ENCODE measurements at places on chromosomes 7 and 10. TPM values are rescaled to one million over a fixed set of nuclear protein-coding genes. Genes with fewer than 3 reads are reported as not detected.
A peak's percentile ranks its signal among the peaks of the same experiment; 100 is the strongest.

DNA sequence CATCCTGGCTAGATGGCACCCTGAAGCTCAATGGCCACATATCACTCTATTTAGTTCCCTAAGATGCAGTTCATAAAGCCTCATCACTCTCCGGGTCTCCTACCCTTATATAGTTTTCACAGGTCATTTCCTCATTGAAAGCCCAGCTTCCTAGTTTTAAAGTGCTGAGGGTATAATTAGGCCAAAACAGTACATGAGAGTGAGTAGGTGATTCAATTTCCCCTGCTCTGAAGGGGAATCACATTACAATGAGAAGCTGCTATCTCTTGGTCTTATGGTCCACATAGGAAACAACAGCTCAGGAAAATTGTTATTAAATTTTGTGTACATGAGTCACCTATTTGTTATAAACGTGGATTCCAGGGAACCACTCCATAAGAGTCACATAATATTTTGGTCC, 162.0 kb downstream of the SEMA3E start:
- DNase-seq, result peak; percentile 42

DNA sequence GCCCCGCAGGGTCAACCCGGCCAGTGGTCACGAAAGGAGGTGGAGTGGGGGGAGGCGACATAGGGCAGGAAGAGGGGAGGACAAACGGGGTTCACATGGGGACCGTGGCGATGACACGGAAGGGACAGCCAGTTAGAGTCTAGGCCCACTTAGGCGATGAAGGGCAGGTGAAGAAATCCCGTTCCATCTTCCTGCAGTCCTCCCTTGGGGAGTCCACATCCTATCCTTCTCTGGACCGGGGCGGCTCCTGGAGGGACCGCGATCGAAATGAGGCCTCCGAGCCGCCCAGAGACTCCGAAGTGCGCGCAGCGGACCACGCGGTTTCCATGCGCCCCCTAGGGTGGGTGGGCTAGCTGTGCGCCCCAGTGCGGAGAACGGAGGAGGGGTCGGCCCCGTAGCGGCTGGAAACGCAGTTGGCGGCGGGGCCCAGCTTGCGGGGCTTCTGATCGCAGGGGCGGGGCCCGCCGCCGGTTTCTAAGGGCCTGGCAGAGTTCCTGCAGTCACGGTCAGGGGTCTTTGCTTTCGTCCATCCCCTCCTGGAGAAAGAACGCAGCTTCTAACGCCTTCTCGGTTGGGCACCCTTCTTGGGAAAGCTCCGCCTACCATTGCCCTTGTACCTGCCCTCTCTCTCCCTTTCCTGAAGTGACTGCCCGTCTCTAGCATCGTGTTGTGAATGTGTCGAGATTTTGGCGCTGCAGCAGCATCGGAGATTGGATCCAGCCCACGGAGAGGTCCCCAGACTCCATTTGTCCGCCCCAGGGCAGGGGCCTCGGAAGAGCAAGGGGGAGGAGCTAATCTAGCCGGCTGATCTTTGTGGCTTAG, 17.9 kb upstream of the TMEM225B start:
- DNase-seq, result no peak

- no peak for DNase-seq
Observed at GRCh38 chr7:131557652-131558385, 1.4 kb upstream of the PODXL start.

TAS2R3 gene
- polyA plus RNA-seq, result not detected

DNA sequence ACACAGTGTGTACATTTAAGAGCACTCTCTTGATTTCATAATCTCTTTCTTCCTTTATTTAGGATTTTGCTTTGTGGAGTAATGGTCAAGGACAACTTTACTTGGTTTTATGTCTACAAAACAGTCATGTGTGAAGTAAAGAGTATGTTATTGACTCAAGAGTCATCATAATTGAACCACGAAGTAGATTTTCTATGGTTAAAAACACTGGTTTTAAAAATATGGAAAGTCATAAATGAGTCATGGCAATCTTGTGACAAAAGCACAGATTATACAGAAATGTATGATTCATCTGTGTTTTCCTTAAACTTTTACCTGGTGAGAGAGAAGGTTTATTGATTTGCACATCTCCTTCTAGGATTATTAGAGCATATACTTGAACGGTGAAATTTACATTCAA, 969.7 kb downstream of the GATA3 start:
- peak; percentile 50 for DNase-seq

GRCh38 chr10:46046261-46046660, at the start of gene MSMB:
Gene MSMB, minus strand, starts transcription at chr10:46046269. Its CDS starts 32 bp downstream, at chr10:46046237.
- DNase-seq, result no peak

DNA sequence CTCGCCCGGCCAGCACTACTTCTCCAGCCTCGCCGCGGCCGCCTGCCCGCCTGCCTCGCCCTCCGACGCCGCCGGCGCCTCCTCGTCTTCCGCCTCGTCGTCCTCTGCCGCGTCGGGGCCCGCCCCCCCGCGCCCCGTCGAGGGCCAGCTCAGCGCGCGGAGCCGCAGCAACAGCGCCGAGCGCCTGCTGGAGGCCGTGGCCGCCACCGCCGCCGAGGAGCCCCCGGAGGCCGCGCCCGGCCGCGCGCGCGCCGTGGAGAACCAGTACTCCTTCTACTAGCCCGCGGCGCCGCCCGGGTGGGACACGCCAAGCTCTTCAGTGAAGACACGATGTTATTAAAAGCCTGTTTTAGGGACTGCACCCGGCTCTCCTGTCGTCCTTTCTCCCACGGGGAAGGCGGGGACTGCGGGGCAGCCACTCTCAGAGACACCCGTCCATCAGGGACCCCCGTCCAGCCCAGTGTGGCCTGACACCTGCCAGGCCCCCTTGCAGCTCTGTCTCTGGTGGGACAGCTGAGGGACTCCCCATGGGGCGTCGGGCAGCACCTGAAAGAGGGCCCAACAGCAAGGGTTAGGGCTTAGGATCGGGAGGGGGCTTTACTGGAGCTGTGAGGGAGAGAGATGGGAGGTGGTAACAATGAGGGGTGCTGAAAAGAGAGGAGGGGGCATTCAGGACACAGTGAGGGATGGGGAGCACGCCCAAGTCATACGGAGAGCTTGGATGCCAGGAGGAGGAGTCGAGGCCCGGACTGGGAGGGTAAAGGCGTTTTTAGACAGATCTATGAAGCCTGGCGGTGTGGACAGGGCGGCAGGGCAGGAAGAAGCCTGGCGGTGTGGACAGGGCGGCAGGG, 34.7 kb downstream of the SPDYE6 start:
- no peak for DNase-seq

REEP3 gene
- 20.7 TPM for polyA plus RNA-seq

DNA sequence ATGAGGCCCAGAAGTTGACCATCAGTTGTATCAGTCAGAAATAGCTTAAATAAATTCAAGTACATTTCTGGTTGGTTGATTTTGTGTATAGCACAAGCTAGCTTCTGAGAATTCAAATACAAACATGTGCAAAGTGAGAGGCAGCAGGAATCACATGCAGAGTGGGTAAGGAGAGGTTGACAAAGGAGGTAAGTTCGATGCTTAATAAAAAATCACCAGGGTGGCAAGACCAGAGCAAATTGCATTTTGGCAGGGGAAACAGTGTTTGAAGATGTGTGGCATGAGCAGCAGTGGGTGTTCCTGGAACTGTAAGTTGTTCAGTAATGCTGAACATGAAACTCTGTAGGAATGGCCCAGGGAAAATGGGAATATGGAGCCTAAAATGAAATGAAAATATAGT, 52.6 kb downstream of the GNAI1 start:
- DNase-seq, result no peak

FGL2 gene
- polyA plus RNA-seq, result not detected

TAS2R41 gene
- not detected for polyA plus RNA-seq

CPEB3 gene
- polyA plus RNA-seq, result 0.12 TPM

DNA sequence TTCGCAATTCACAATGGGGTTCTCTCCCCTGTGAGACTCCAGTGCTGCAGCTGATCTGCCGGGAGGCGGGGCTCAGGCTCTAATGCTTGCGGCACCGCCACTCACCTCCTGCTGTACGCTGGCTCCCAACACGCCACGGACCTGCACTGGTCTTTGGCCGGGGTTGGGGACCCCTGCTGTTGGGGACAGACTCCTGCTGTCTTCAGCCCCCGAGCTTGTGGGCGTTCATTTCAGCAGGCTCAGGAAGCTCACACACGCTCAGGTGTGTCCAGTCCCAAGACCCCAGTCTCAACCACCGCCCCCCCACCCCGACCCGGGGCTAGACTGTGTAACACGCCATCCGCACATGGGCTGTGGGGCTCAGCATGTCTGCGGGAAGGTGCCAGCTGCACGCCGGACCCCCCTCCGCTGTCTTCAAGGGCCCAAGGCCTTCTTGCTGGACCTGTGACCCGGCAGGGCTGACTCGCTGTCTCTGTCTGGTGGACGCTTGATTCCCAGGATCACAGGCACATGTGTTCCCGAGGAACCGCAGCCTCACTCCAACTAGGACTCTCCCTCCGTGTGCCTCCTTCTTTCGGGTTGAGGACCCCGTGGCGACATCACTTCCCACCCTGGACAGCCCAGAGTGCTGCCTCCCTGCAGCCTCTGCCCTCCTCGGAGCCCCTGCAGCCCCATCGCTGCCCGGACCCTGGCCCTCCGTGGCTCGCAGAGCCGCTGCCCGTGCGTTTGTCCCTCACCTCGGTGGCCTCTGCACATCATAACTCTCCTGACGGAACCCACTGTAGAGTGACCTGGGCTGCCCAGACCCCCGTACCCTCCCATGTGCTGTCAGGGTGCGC, 106.4 kb downstream of the DNAJB6 start:
- no peak for DNase-seq

ANKRD22 gene
- 0.23 TPM for polyA plus RNA-seq

FKBP9 gene
- polyA plus RNA-seq, result 63.3 TPM

DNA sequence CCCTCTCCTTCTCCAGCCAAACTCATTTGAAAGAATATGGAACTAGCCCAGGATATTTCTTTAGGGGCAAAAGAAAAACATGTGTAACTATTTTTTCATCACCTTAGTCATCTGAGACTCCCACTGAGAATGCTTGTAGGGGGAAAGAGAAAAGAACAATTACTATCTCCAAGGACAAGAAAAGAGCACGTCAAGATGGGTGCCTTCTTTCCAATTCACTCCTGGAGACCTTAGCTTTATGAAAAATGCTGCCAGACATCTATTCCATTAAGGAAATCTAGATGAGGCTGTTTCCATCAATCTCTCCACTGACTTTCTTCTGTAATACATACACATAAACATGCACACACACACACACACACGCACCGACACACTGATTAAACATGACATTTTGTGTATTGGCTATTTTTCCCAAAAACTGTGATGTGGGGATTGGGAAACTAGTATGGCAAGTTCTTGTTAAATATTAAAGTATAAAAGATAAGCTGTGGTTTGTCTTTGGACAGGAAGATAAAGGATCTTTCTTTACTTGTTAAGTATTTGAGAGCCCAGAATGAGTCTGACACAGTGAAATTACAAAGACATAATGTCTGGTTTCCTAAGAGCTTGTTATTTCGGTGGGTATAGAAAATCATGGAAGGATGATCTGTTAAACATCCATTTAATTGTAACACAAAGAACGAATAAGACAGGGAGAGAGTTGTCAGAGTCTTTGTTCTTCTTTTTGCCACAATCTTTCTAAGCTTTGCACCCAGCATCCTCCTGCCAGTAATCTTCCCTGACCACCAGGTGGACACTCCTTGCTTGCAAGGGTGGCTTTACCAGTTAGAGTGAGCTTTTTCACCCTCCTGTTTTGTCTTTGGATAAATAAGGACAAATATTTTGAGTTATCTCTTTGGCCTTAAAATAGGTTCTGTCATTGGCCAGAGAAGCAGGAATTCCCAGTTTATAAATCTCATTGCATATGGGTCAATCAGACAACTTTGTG, 177.3 kb upstream of the TMEM72 start:
- no peak for DNase-seq

PRSS37 gene
- not detected for polyA plus RNA-seq

LRRN3 gene
- polyA plus RNA-seq, result not detected

DNA sequence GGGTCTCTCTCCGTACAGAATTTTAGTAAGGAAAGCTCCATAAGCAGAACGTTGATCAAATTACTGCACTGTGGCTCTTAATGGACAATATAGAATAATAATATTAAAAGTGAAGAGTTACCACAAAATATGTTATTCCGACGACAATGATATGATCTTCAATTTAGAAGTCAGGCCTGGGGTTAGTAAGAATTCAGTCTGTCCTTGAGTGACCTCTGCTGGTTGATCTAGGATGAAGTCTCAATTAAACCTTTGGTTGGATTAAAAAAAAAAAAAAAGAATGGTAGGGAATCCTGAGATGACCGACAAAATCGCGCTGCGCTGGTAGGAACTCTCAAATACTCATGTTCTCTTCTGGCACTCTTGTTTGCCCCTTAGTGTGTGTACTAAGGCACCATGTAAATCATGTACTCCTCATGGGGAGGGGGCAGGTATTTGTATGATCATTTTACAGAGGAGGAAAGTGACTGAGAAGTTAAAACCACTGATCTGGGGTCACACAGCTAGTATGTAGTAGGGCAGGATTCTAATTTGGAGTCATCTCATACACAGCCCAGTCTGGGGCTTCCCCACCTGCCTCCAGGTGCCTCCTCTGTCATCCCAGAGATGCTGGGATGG, 161.3 kb upstream of the NPVF start:
- DNase-seq, result peak; percentile 18

DNA sequence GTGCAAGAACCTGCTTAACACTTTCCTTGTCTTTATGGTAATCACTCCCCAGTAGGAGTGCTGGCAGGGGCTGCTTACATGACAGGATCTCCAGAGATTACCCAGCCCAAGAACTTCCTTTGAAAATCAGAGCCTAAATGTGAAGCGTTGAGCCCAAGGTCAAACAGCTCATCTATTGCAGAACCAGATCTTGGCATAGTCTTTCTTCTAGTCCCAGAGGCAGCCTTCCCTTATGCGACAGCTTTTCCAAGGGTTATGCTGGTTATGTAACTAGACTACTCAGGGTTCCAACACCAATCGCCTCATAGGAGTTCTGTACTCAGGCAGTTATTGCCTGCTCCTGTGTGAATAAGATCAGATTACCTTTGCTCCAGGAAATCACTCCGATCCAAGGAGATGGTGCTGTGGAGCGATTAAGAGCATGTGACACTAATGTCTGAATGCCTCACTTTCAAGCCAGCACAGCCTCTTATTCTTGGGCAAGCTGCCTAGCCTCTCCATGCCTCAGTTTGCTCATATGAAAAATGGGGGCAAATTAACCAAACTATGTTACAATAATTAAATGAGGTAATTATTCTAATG, 8.4 kb upstream of the LGI1 start:
- peak; percentile 13 for DNase-seq

LLCFC1 gene
- polyA plus RNA-seq, result not detected

DNA sequence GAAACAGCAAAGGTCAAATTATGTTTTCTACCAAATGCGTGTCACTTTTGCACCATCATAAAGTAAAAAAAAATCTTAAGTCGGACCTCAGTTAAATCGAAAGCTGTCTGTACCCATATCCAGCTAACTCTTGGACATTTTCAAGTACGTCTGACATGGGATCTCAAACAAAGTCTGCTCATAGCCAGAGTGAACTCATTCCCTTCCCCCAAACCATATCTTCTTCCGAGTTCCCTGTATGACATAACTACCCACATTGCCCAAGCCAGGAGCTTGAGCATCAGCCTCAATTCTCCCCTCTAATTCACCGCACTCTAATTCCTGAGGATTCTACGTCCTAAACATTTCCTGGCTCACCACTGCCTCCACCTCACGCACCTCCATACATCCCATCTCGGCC, 44.8 kb upstream of the TARP start:
- no peak for DNase-seq

GRCh38 chr7:80748363-80749042, 110.1 kb downstream of the CD36 start:
- DNase-seq, result no peak

Measured in foreskin keratinocyte (primary cell).